Thymus (tissue), 14 donors: ENCODE measurements at places on chromosomes 1 and 21.

DNA sequence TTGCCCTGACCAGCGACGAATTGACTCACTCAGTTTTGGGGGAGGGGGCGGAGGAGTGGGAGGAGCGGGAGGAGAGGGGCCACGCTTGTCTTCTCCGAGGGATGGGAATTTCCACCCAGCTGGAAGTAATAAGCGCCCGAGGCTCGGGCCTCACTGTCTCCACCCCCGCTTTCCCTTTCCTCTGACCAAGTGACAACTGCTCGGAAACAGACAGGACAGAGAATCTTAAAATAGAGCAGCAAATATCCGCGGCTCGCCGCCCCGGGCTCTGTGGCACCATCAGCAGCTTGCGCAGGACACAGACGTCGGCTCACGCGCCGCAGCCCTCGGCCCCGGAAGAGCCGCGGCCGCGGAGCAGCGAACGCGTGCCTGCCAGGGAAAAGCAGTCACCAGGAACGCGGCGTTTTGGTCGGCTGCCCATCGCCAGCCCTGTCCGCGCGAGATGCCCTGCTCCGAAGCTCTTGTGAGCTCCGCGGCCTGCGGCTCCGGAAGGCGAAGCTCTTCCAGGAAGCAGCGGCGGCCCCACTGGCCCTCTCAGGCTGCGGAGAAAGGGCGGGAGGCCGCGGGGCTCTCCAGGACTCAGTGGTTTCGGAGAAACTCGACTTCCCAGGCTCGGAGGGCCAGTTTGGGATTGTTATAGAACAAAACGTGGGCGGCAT, 10.7 kb upstream of the RGS16 start:
- DNase-seq = peak; percentile 35
- H3K36me3 ChIP-seq = no peaks in the 10 kb centered on the region
- H3K4me1 ChIP-seq = peaks cover 36% of the 10 kb centered on the region
- H3K27me3 ChIP-seq = peaks cover 90% of the 10 kb centered on the region

DNA sequence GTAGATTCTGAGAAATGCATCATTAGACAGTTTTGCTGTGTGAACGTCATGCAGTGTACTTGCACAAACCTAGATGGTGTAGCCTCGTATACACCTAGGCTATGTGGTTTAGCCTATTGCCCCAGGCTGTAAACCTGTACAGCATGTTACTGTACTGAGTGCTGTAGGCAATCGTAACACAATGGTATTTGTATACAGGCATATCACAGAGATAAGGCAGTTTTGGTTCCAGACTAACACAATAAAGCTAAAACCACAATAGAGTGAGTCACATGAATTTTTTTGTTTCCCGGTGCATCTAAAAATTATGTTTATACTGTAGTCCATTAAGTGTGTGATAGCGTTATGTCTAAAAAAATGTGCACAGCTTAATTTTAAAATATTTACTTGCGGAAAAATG, 6.9 kb downstream of the IL10RB start:
- H3K4me3 ChIP-seq = no peak overlapping the region
- H3K27ac ChIP-seq = no peak overlapping the region
- peaks cover 23% of the 10 kb centered on the region for H3K36me3 ChIP-seq
- H3K27me3 ChIP-seq = no peaks in the 10 kb centered on the region
- DNase-seq = no peak
- peaks cover 12% of the 10 kb centered on the region for H3K4me1 ChIP-seq

GRCh38 chr1:100499194-100499811, 38.6 kb upstream of the GPR88 start:
- H3K27ac ChIP-seq = no peak overlapping the region
- no peaks in the 10 kb centered on the region for H3K27me3 ChIP-seq
- H3K4me1 ChIP-seq = no peaks in the 10 kb centered on the region

GRCh38 chr1:57934745-57935144, 510.9 kb upstream of the DAB1 start:
- no peak for DNase-seq
- no peaks in the 10 kb centered on the region for H3K36me3 ChIP-seq
- no peak overlapping the region for H3K27ac ChIP-seq
- H3K4me1 ChIP-seq = no peaks in the 10 kb centered on the region
- H3K27me3 ChIP-seq = no peaks in the 10 kb centered on the region
- H3K4me3 ChIP-seq = no peak overlapping the region

GRCh38 chr1:182807907-182808306, 18.3 kb downstream of the NPL start:
- DNase-seq = no peak
- H3K4me1 ChIP-seq = no peaks in the 10 kb centered on the region
- no peak overlapping the region for H3K27ac ChIP-seq
- no peaks in the 10 kb centered on the region for H3K27me3 ChIP-seq
- peaks cover 4% of the 10 kb centered on the region for H3K36me3 ChIP-seq

- H3K36me3 ChIP-seq = no peaks in the 10 kb centered on the region
- H3K4me3 ChIP-seq = no peak overlapping the region
- H3K27ac ChIP-seq = no peak overlapping the region
- DNase-seq = no peak
- H3K27me3 ChIP-seq = no peaks in the 10 kb centered on the region
- H3K4me1 ChIP-seq = no peaks in the 10 kb centered on the region
These were observed 48.0 kb downstream of the TBCE start for GRCh38 chr1:235415008-235415904.

DNA sequence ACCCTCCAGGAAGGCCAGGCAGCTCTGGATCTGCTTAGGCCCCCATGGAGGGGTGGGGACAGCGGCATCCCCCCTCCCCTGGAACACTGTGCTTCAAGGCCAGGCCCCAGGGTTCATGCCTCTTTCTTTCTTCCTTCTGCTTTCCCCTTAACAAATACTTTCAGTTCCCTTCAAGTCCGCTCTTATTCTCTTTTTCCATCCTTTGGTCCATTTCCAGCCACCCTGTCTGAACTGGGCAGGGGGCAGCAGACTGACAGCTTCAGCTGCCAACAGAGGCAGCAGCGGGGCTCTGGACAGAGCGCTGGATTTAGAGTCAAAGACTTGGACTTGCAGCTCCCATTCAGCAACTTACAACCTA, 1.1 kb upstream of the CD244 start:
- H3K4me1 ChIP-seq = peaks cover 4% of the 10 kb centered on the region
- H3K36me3 ChIP-seq = no peaks in the 10 kb centered on the region
- H3K27ac ChIP-seq = no peak overlapping the region
- peaks cover 2% of the 10 kb centered on the region for H3K27me3 ChIP-seq
- DNase-seq = no peak

- no peaks in the 10 kb centered on the region for H3K27me3 ChIP-seq
- no peak for DNase-seq
- no peaks in the 10 kb centered on the region for H3K36me3 ChIP-seq
- no peaks in the 10 kb centered on the region for H3K4me1 ChIP-seq
- H3K27ac ChIP-seq = no peak overlapping the region
- no peak overlapping the region for H3K4me3 ChIP-seq
These were observed 144.2 kb upstream of the POGK start for GRCh38 chr1:166695115-166695514.

DNA sequence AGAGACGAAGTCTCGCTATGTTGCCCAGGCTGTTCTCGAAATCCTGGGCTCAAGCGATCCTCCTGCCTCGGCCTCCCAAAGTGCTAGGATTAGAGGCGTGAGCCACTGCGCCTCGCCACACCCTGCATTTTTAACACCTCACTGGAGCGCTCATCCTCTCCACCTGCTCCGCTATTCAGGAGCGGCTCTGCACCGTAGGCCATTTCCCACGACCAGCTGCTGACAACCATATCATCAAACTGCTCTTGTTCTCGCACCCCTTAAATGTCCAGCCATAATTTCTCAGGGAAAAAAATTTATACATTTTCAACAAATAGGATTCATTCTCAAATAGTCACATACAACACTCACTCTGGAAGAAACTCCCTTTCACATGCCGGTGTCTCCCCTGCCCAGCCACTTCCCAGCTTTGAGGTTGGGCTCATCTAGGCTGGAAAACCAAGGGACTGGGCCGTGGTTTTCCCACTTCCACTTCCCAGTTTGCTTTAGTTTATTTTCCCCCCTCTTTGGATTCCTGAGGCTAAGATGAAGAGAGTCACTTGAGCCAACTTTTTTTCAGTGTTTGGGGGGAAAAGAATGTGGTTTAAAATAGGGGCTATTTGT, 639 bp upstream of the IPO9 start:
- H3K36me3 ChIP-seq = no peaks in the 10 kb centered on the region
- H3K27ac ChIP-seq = no peak overlapping the region
- H3K4me1 ChIP-seq = peaks cover 19% of the 10 kb centered on the region
- no peak for DNase-seq
- peak overlapping the region; percentile 96 for H3K4me3 ChIP-seq
- H3K27me3 ChIP-seq = no peaks in the 10 kb centered on the region
